ENCODE measurements at places on chromosomes 12 and 14. TPM values are rescaled to one million over a fixed set of nuclear protein-coding genes. Genes with fewer than 3 reads are reported as not detected.

The SPTSSA gene
- total RNA-seq, result 6.9 TPM

The GPR162 gene
- not detected for total RNA-seq

The PPP4R3A gene
- total RNA-seq, result 189 TPM

The AQP6 gene
- not detected for total RNA-seq

The LTB4R2 gene
- total RNA-seq, result 10.1 TPM
